ENCODE measurements at places on chromosomes 4 and X. TPM values are rescaled to one million over a fixed set of nuclear protein-coding genes. Genes with fewer than 3 reads are reported as not detected.

GABRE gene
- total RNA-seq = 5.0 TPM

GRCh38 chr4:137968956-137969678 is 273.0 kb downstream of the SLC7A11 start:
- no peak for DNase-seq

DNA sequence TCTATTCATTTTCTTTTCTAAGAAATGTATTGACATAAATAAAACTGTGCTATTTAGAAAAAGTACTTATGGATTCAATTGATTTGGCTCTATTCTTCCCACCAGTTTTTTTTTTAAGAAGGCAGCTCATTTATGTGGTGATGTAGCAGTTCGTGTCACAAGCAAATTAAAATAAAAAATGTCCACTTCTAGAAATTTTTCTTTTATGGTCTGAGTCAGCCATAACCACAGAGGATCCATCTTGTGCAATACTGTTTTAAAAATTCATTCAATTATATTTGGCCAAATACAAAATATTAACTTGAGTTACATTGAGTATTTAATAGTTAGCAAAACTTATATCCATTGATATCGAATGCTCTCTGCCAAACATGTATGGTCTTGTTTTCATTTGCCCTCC is 207.9 kb upstream of the FAT1 start:
- no peak for DNase-seq

DNA sequence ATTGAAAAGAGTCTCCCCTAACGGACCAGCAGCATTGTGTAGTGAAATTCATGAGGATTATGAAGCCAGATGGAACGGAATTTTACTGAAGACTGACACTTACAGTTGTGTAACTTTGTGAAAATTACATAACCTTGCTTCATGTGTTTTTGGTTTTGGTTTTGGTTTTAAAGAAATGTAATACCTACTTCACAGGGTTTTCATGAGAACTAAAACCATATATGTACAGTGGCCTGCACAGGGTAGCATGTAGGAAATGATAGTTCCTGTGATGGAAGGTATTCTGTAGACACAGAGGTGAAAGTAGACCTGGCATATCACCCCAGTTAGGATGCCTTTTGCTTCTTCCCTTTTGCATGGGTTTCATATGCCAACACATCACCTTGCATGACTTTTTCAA is 247.0 kb downstream of the BANK1 start:
- DNase-seq = no peak

- DNase-seq = no peak
Observed at GRCh38 chr4:159155119-159155518, 52.2 kb downstream of the RAPGEF2 start.

FRMD7 gene
- not detected for total RNA-seq

GRCh38 chrX:80808881-80809411 is 731 bp downstream of the BRWD3 start:
- DNase-seq = no peak

DNA sequence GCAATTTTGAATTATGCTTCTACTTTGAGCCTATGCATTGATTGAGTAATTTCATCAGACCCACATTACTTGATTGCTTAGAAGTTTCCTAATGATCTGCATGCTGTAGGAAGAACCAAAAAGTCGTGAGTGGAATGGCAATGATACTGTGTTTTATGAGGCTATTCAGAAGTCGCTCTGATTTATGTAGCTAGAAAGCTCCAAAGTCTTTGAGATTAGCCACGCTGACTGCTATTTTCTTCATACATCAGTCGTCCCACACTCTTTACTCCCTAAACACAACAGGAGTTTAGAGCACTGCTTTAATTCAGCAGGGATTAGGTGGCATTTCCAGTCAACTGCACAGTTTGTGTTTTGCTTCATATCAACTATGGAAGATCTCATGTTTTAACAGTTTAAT is 4.1 kb downstream of the GRID2 start:
- no peak for DNase-seq
